ENCODE measurements at places on chromosomes 3 and 15. TPM values are rescaled to one million over a fixed set of nuclear protein-coding genes. Genes with fewer than 3 reads are reported as not detected.

The NAA50 gene
- total RNA-seq, result 134 TPM

The SIAH2 gene
- 108 TPM for total RNA-seq

The COL8A1 gene
- total RNA-seq, result not detected

The LEO1 gene
- total RNA-seq, result 38.2 TPM

The SCN5A gene
- not detected for total RNA-seq

The CNTN3 gene
- not detected for total RNA-seq

The SLC22A13 gene
- 0.78 TPM for total RNA-seq

The CACNA2D2 gene
- total RNA-seq, result 0.46 TPM

The NME9 gene
- not detected for total RNA-seq

The SAMD7 gene
- total RNA-seq, result not detected

The DLEC1 gene
- total RNA-seq, result 0.16 TPM

The CCDC9B gene
- 0.41 TPM for total RNA-seq

The CCR8 gene
- total RNA-seq, result 12.2 TPM

The COL6A5 gene
- total RNA-seq, result not detected

The GRK7 gene
- not detected for total RNA-seq

The SLC27A2 gene
- 99.5 TPM for total RNA-seq

The SLC9A9 gene
- total RNA-seq, result 1.6 TPM

The GRM2 gene
- total RNA-seq, result 0.23 TPM

The SI gene
- total RNA-seq, result not detected

The DPPA2 gene
- not detected for total RNA-seq

The XPC gene
- 31.4 TPM for total RNA-seq

The GOLGA8Q gene
- 1.4 TPM for total RNA-seq

The TTC14 gene
- total RNA-seq, result 50.0 TPM

The GPR171 gene
- 232 TPM for total RNA-seq

The CPLX3 gene
- total RNA-seq, result 0.16 TPM

The WDR49 gene
- not detected for total RNA-seq

The ATP13A4 gene
- total RNA-seq, result 0.74 TPM

The SH3GL3 gene
- total RNA-seq, result not detected

The PLSCR5 gene
- not detected for total RNA-seq

The STRA6 gene
- total RNA-seq, result not detected

The ECE2 gene
- not detected for total RNA-seq

The CLSTN2 gene
- total RNA-seq, result not detected

The IL17RE gene
- total RNA-seq, result 0.78 TPM

The FBLN2 gene
- total RNA-seq, result not detected

The CPNE9 gene
- total RNA-seq, result not detected

The ZNF280D gene
- total RNA-seq, result 26.0 TPM

The SUCNR1 gene
- not detected for total RNA-seq

The SCG5 gene
- 3.7 TPM for total RNA-seq

The PRICKLE2 gene
- total RNA-seq, result not detected

The PLCH1 gene
- total RNA-seq, result 0.09 TPM

The EBLN2 gene
- total RNA-seq, result 8.6 TPM

The HTR3E gene
- total RNA-seq, result not detected

The C3orf62 gene
- total RNA-seq, result 7.8 TPM

The CPOX gene
- 50.4 TPM for total RNA-seq
